Left renal pelvis (tissue), 4 donors: ENCODE measurements at places on chromosomes 13 and 19.

GRCh38 chr13:47829690-47830089 lies 171.4 kb downstream of the SUCLA2 start:
- DNase-seq = no peak

DNA sequence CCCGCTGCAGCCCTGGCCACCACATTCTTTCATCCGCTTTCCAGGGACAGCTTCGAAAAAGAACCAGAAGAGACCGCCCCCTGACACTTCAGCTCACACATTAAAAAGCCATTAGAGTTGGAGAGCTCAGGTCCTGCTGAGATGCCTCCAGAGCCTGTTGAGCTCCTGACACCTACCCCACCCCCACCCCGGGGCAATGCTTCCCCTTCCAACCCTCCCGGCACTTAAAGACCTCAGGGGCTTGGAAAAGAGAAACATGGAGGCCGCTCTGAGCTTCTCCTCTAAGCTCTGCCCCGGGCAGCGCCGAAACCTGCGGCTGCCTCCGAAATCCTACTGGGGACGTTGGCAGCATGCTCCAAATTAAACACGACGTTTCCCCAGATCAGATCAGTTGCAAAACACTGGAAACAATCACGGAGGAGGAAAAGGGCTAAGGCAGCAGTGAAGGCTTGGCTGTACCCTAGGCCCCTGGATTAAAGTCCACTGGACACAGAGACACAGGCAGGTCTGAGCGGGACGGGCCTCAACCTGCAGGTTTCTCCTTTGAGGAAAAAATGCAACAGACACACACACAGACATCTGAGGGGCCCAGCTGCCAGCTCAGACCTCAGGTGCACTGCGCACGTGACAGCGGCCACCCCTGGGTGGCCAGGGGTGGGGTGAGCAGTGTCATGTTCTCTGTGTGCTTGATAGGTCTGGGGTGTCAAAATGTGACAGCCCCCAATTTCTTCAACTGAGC lies 9.6 kb downstream of the SH3GL1 start:
- DNase-seq = no peak

GRCh38 chr13:51213173-51213728 lies 8.9 kb upstream of the FAM124A start:
- no peak for DNase-seq

DNA sequence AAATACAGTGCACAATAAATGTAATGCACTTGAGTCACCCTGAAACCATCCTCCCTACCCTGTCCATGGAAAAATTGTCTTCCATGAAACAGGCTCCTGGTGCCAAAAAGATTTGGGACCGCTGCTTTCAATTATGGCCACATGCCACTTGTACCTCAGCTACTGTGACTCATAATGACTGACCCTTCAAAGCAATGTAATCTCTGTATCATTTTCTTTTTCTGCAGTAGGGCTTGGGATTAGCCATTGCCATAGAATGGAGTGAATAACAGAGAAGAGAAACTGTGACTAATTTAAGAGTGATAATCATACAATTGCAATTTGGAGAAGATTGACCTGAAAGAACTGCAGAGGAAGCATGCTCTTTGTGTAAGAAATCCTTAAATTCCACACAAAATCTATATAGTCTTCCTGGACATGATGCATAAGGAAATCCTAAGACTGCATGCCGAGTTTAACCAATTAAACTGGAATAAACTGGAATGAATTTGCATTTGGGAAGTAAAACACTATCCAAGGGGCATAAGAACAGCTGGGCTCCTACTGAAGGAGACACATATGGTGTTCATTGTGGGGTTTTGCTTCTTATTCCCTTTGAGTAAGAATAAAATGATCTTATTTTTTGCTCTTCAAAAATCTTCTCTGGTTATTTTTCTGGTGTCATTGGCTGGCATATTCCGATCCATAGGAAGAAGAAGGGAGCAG lies 59.5 kb upstream of the SLC7A1 start:
- DNase-seq = no peak

DNA sequence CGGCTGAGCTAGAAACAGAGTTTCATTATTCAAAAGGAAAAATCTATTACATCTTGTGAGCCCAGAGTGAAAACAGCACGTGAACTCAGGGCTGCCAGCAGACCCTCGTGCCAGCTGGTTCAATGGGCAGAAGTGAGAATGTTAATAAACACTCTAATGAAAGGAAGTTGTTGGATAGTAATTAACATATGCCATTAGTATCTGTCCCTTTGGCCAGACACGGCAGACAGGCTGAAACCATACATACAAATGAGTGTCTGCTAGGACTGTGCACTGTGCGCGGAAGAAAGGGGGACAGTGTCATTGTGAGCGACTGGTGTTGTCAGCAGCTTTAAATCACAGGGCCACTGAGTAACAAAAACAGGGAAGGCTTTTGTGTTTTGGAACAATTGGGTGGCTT lies 121.9 kb upstream of the TSC22D1 start:
- DNase-seq = no peak
